ENCODE measurements at places on chromosomes 4 and X. TPM values are rescaled to one million over a fixed set of nuclear protein-coding genes. Genes with fewer than 3 reads are reported as not detected.
A peak's percentile ranks its signal among the peaks of the same experiment; 100 is the strongest.

DNA sequence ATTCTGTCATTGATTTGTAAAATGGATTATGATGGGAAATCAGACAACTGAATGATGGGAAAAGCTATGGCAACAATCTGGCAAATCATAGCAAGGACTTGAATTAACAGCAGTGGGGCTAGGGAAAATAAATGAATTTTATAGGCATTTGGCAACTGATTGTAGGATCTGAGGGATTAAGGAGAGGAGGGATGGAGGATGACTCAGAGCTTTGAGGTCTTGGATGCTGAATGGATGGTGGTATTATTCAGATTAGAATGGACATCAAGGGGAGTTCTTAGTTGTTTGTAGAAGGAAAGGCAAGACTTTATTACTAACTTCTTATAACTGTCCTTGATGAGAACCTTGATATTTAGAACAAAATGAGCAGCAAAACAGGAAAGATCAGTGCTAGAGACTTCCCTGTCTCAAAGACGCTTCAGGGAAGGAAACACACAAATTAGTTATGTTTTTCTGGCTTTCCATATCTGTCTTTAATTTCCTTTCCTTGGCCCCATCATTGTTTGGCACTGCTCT is 51.4 kb upstream of the HHIP start:
- DNase-seq, result no peak

GRCh38 chr4:54542540-54543041 is 115.2 kb upstream of the KIT start:
- no peak for DNase-seq

- DNase-seq, result no peak
These were observed 89.8 kb downstream of the EIF4E start for GRCh38 chr4:98838977-98839618.

DNA sequence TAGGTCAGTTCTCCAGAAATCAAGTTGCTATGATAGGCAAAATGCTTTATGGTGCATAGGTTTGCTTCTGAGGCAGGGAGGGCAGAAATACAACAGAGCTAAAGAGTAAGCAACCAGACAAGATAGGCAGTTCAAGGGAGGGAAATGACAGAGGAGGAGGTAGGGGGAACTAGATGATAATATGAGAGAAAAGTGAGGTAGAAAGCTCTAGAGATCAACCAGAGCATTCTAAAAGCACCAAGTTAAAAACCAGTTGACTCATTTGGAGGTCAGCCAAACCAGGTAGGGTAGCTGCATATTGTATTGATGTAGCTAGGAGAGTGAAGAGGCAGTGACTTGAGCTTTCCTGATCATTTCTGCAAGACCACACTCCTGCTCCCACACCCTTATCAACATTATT is 49.0 kb upstream of the SLC16A2 start:
- DNase-seq, result no peak

DNA sequence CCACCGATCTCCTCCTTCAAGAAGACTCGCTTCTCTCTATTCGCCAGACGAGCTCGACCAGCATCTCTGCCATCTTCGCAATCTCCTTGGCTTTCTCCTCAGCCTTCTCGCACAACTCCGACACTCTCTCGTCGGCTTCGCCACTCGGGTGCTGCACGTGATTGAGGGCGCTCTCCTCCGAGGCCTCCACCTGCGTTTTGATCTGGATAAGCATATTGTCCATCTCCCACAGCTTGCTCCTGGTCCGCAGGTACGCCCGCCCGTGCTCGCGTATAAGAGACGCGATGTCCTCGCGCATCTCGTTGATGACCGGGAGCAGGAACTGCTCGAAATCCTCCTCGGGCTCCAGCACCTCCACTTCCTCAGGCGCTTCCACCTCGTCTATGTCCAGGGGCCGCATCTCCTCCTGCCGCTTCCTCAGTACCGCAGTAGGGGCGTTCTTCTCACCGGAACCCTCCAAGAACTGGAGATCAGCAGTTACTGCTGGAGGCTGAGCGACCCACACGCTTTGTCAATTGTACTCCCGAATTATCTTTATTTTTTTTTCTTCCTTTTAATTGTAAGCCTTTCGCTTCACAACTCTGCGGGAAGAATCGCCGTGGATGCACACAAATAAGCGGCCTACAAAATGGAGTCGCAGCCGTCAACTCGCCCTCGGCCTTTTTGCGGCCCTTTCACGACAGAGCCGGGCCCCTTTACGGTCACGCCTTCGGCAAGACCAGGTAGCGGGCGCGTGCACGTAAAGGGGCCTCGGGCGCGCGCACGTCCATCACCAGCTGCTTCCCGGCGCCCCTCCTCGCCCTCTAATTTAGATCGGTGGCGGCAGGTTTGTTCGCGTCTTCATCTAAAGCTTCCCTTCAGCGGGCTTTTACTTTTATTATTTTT is at the start of gene MRFAP1L1:
MRFAP1L1 (minus strand) TSS at position 636 of the 885 bp plus-strand sequence; CDS start at position 400, 236 bp downstream.
- peak; percentile 98 for DNase-seq

DNA sequence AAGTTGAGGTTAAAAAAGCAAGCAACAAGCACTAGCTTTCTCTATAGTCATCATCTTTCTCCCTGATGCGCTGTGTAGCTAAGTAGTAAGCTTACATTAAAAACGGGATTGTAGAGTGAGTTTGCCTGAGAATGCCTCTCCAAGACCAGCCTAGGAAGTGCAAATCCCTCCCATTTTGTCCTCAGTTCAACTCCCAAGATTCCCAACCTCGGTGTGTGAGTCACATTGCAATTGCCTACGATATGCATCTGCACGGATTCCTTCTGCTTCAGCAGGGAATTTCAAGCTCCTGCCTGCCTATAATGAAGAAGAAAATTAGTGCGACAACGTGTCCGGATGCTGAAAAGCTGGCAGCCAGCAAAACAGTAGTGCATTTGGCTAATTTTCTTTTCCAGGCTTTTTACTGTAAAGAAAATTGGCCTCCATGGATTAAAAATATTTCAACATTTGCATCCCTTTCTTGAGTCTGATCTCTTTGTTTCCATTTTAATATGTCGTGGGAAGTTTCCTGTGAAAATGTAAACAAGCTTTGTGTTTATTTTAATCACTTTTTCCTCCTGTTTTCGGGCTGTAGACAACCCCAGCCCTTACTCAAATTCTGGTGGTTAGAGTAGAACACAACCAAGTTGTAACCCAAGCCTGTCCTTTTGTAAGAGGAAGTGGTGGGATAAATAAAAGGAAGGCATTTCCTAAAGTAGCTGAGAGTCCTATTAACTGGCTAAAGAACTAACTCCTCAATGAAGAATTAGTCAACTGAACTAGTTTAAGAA is 58.4 kb upstream of the TET2 start:
- no peak for DNase-seq

GRCh38 chr4:153209410-153209809 is 5.2 kb downstream of the TRIM2 start:
- DNase-seq, result no peak

DNA sequence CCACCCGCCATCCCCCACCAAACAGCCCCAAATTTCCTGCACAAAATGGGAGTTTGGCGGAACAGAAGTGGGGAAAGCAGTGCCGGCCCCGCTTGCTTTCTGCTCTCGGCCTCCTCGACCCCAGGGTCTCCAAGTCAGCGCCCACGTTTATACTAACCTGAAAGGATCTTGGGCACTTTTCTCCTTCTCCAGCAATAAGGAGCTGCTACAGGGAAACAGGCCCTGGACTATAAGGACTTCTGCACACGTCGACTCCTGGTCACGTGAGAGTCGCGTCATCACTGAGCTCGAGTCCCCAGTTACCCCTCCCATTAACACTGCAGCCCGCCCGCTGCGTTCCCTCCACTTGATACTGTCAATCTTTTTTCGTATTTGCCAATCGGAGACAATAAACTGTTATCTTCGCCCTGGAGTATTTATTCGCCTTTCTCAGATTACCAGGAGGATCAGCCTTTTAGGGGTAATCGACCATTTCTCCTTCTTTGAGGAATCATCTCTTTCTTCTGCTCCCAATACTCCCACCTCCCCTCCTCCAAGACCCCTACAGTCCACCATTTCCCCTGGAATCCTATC is at the start of gene TCEAL8:
TCEAL8 (minus strand) TSS at position 235 of the 573 bp plus-strand sequence. CDS start 1,176 bp downstream, outside the sequence.
- peak; percentile 89 for DNase-seq

GRCh38 chr4:17561195-17561909 is 15.6 kb upstream of the LAP3 start:
- no peak for DNase-seq

The WNK3 gene
- 0.62 TPM for total RNA-seq

The SPP1 gene
- 8.0 TPM for total RNA-seq

Data from lower lobe of right lung (tissue), 2 donors.